ENCODE measurements at places on chromosomes 2 and 18.

DNA sequence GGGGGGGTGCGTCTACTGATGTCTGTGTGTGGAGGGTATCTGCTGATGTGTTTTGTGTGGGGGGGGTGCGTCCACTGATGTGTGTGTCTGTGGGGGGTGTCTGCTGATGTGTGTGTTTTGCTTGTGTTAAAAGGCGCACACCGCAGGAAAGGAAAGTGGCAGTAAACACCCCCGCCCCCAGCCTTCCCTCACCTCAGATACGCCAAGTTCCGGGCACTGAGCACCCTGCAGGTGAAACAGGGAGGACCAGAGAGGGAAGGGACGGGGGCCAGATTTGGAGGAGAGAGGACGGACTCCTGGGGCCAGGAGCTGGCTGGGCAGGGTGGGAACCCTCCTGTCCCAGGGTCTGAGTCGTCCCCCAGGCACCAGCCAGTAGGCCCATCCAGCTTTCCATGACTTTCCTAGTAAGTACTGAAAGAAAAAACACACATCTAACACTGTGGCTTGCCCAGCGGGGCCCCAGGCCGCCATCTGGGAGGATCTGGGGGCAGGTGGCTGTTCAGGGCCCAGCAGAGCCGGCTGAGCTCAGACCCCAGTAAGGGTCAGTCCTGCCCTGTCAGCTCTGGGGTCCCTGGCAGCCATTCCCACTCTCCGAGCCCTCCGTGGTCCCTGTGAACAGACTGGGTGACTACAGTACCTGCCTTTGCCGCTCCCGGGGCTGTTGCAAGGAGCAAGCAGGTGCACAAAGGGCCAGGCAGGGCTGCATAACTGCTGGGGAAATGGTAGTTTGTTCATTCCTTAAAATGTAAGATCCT is 126.9 kb downstream of the NFATC1 start:
- DNase-seq: peak; percentile 49

DNA sequence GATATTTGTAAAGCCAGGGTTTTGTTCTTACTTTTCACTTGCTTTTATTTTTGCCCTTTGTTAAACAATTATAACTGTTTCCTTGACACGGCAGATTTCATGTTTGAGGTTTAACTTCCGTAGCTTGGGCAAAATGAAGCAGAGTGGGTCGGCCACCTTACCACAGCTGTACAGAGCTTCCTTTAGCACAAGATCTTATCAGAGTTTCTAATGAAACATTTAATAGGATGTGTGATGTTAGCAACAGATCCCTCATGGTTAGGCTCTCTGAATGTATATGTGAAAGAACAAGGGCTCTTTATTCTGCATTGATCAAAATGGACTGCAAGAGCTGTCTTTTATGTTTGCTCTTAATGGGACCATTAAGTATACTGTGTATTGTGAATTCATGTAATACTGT is 22.3 kb downstream of the RNF125 start:
- no peak for DNase-seq

DNA sequence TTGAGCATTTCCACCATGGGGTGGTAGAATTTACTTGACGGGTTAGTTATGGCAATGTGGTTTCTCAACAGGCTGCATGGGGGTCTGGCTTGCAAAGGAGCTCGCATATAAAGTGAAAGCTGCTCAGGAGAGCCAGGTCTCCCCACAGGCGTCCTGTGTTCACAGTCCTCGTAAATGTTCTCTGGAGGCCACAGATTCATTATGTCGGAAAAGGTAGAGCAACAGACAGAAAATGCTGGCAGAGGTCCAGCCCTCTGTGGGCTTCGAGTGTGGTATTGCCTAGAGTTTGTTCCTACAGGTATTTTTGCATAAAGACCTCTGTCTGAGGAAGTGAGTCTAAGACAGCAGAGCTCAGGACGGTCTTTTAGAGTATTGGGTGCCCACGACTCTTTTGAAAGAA is 96.4 kb downstream of the CDCA7 start:
- no peak for DNase-seq

GRCh38 chr2:240462707-240463273 is 27.3 kb downstream of the GPC1 start:
- DNase-seq: no peak

- no peak for DNase-seq
Measured at GRCh38 chr2:43345391-43345813, 119.0 kb upstream of the ZFP36L2 start.

DNA sequence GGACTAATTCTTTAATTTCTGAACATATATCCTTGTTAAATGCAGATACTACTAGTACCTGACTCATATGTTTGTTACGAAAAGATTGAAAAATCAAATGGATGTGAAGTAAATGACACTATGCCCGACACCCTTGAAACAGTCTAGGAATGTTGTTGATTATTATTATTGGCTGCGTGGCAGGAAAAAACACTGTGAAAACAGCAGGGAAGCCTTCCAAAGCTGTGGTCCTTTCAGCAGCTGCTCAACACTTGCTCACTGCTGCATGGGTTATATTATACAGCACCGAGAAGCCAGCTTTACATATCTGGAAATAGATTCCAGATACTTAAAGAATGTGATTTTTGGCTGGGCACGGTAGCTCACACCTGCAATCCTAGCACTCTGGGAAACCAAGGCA is 26.5 kb downstream of the CRYGD start:
- no peak for DNase-seq

DNA sequence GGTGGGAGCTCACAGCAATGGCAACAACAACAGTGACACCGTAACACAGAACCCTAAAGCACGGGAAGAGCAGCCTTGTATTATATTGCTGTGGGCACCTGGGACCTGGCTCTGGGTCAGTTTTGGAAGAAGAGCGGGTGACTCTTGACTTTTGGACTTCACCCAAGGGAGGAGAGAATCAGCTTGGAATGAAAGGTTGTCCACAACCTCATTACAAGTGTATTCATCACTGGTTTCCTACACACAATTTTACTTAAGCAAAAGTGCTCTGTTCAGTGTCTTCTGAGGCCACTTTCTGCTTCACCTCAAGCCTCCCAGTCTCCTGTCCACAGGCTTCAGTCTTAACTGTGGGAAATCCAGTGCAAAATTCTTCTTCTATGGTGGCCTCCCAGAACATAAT is 263.8 kb downstream of the KCNE4 start:
- no peak for DNase-seq
